Activated CD8-positive, alpha-beta memory T cell treated with anti-CD3 and anti-CD28 coated beads for 24 hours (primary cell): ENCODE measurements at places on chromosomes 7 and 10.

DNA sequence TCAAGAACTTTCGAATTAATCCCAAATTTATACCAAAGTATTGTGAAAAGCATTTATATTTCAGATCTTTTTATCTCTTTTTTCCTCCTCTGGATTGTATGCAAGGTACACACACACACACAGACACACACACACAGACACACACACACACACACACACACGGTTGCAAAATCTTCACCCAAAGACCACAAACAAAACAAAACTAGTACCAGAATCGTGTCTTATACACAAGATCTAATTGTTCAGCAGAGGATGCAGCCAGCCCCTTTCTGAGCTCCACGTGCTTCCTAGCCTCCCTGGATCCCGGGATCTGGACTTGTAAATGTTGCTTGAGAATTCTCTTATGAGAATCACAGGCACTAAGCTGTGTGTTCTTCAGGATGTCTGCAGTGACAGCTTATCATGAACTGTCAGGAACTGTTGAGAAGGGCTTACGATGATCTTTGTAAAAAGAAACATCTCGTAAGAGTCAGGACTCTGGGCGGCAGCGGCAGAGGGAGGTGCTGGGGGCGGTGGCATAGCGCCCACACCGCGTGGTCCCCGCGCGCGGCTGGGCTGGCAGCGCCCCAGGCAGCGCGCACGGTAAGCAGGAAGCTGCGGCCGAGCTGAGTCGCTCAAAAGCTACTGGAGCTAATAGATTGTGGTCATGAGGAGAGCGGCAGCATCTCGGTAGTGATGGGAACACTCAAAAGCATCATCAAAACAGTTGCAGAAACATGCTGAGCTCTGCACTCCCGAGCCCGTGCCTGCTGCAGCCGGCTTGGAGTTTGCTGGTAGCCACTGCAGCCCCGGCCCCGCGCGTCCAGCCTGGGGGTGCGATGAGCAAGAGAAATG is 277.6 kb downstream of the GATA3 start:
- DNase-seq, result peak; percentile 86

- DNase-seq, result peak; percentile 82
Measured at GRCh38 chr10:79904671-79905321, 44.1 kb downstream of the SFTPD start.

DNA sequence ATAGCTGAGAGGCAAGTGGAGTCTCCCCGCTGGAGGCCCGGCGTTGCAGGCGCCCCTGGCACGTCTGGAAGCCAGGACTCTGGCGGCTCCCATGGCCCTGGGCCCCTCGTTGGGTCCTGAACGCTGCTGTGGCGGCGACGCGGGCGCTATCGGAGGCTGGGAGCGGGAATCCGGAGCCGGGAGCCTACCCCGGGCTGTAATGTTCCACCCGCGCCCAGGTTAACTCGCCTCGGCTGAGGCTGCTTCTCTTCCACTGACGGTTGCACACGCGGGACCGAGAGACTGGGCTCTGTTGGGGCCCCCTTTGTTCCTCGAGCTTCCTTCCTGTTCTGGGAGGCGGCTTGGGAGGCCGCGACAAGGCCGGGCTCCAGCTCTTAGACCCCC is 1.3 kb upstream of the HOXA5 start:
- DNase-seq, result no peak

- no peak for DNase-seq
Measured at GRCh38 chr7:130695840-130696239, 9.5 kb upstream of the TSGA13 start.

GRCh38 chr7:1942243-1942940 is 272.3 kb downstream of the ELFN1 start:
- DNase-seq, result no peak

DNA sequence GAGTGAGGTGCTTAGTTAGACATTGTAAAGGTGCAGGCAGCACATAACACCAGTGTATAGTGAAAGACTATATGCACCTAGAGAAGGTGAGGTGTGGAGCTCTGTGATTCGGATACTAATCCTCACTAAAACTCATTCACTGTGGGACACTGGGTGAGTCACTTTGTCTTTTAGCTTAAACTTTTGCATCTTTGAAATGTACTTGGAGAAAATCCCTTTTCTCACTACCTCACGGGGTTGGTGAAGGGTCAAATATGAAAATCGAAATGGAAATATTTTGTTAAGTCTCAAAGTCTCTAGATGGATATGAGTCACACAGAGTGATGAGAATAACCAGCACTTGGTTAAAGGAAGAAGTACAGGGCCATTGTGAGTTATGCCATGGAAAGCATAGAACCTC is 38.0 kb downstream of the MDFIC start:
- DNase-seq, result no peak

DNA sequence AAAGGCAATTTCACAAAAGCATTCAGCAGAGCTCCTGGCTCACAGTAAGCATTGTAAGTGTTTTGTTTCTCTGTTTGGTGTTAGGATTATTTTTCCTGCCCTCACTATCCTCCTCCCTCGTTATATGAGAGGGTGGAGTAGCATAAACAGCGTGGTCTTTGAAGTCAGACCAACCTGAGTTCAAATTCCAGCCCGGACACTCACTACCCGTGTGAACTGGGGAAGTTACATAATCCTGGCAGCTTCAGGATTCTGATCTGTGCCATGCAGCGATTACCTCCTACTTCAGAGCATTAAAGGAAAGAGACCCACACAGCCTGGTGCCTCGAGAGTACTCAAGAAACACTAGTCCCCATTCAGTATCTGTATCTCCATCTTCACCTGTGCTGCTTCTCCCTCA is 386.5 kb downstream of the INHBA start:
- no peak for DNase-seq

DNA sequence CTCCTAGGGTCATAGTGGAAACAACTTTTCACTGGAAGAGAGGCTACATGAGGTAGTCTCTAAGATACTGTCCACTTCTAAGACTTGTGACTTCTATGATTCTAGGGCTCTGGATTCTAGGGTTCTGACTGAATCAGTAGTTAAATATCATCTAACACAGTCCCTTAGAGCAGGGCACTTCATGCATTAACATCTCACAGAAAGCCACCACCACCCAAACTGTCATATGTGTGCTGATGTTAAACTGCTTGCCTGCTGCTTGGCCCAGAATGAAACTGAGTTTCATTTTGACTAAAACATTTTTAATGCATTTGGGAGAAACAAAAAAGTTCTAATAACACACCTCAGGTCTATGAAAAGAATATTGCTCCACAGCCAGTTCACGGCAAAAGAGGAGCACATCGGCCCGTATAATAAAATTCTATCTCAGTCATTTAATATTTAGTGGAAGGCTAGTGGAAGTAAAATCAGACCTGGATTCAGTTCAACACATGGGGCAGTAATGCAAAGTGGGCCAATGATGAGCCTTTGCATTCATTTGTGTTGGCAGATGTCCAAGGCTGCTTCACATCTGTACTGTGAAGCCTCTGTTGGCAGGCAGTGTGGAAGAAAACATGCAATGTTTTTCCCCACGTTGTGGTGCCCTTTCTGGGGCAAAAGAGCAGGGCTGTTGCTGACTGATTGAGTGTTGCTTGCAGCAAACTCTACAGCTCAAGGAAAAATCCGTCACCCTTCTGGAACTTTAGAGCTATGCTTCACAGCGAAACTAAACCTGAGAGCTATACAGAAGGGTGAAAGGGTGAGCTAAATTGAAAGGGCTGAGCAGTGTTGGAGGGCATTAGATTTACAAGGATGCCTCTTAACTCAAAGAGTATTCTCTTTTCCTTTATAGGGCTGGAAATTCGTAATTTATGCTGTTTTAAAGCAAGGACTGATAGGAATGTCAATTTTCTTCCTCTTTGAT is 33.5 kb upstream of the AUTS2 start:
- no peak for DNase-seq

DNA sequence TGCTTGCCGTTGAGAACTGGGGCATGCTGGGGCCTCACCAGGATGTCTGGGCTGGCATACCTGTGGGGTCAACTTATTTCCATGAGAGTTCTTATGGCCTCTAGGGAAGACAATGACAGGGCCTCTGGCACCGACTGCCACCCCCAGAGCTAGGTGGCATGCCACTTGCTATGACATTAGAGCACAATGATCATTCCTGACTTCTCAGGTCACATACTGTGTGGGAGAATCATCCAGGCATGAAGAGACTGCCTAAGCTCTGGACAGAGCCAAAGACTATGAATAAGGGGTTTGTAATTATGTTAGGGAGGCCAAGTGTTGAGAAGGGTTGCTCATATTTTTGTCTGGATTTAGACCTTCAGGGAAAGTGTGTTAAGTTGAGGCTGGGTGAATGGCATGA is 97.5 kb downstream of the PTPN20 start:
- no peak for DNase-seq

DNA sequence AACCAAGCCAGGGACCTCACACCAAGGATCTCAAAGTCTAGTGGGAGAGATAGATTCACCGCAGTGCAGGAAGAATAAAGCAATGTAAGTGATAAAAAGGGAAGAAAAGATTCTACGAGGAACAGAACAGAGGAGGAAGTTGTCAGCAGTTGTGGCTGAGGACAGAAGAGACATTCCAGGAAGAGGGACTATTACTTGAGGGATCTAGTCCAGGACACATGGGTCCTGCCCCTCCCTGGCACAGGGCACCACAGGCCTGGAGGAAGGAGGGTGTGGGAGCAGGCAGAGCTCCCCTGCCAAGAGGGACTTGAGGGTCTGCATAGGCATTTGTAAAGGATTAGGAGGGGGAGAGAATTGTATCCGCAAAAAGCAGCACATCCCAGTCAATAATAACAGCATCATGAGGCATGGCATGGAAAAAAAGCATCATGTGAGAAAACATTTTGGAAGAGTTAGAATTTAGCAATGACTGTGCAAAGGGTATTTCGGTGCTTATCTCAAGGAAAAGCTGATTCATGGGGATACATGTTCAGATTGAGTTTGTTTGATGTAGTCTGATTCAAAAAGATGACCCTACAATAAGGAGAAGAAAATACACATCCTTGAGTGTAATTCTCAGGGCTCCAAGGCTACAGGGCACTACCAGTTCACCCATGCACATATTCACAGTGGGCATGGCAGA is 12.7 kb downstream of the C10orf71 start:
- no peak for DNase-seq

GRCh38 chr7:50333221-50333651 is 28.7 kb downstream of the IKZF1 start:
- DNase-seq, result no peak

GRCh38 chr7:30925913-30926312 is 14.3 kb downstream of the AQP1 start:
- DNase-seq, result peak; percentile 35

GRCh38 chr7:74625446-74625845 is 32.1 kb upstream of the GTF2I start:
- DNase-seq, result no peak

GRCh38 chr7:44411306-44411705 is 79.2 kb downstream of the NUDCD3 start:
- no peak for DNase-seq

- DNase-seq, result no peak
Measured at GRCh38 chr10:31036209-31036608, 4.5 kb upstream of the ZNF438 start.

DNA sequence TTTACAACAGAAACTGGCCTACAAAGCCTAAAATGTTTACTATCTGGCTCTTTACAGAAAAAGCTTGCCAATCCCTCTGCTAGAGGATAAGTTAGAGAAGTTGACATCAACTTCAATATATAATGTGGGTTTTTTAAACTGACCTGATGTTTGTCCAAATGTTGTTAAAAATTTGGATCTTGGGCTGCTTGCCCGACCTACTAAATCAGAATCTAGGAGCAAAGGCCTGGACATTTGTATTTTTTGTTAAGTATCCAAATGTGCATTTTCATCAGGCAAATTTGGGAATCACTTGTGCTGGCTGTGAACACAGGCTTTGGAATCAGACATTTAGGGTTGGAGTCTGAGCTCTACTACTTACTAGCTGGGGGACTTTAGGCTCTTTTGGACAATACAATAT is 252.7 kb upstream of the CSTF2T start:
- DNase-seq, result no peak

GRCh38 chr7:90574146-90574819 is 21.8 kb upstream of the CDK14 start:
- no peak for DNase-seq

DNA sequence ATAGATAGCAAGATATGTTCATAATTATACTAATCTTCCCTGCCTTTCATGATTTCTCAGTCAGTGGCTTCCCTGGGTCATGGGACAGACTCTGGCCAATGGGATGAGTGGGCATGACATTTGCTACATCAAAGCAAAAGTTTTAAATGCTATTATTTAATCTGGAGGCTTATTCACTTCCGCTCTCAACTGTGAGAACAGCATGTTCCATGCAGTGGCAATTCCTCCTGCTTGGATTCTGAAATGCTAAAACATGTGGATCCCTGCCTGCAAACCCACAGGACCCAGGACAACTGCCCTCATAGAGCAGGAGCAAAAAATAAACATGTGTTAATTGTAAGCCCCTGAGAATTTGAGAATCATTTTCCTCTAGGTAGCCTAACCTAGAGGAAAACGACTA is 1412.4 kb upstream of the CELF2 start:
- no peak for DNase-seq

DNA sequence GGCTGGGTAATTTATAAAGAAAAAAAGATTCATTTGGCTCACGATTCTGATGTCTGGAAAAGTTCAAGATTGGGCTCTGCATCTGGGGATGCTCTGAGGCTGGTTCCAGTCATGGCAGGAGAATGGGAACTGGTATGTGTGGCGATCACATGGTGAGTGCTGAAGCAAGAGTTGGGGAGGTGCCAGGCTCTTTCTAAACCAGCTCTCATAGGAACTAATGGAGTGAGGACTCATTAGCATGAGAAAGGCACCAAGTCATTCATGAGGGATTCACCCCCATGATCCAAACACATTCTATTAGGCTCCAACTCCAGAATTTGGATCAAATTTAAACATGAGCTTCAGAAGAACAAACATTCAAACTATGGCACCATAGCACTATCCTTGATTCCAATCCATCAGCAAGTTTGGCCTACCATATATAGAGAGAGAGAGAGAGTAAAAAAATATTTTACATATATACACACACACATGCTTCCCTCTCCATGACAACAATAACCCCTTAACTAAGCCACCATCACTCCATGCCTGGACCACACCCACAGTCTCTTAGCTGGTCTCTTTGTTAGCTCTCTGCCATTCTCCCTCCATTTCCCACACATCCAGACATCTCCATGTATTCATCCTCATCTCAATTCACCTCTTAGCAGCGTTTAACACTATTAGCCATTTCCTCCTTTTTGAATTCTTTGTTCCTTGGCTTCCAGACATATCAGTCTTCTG is 57.9 kb downstream of the NPY start:
- no peak for DNase-seq

- peak; percentile 80 for DNase-seq
Measured at GRCh38 chr10:62594093-62594520, 210.4 kb upstream of the ADO start.

- no peak for DNase-seq
Measured at GRCh38 chr7:97851683-97852082, 20.5 kb downstream of the ASNS start.

DNA sequence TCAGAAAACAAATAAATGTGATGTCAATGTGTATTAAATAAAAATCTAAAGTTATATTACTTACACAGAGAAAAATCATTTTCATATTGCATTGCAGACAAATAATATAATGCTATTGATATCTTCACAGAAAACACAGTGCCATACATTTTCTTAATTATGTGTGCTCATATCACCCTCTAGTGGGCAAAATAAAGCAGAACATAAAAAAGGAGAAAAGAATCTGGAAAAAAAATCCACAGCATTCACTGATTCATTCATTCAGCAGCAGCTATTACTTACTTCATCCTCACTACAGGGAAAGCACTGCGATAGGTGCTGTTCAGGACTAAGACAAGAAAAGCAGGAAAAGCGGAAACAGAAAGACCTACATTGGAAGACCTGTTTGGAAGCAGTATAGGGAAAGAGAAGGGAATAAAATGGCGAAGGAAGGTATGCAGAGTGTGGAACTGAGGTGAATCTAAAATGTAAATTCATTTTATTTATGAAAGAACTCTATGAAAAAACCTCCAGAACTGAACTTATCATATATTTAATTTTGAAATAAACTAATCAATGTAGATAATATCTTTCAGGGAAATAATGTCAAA is 73.2 kb downstream of the POT1 start:
- no peak for DNase-seq
